Ascending aorta (tissue), 2 donors: ENCODE measurements at places on chromosomes 1 and 21.

GRCh38 chr21:42524341-42525028 lies 10.8 kb downstream of the SLC37A1 start:
- DNase-seq = no peak

DNA sequence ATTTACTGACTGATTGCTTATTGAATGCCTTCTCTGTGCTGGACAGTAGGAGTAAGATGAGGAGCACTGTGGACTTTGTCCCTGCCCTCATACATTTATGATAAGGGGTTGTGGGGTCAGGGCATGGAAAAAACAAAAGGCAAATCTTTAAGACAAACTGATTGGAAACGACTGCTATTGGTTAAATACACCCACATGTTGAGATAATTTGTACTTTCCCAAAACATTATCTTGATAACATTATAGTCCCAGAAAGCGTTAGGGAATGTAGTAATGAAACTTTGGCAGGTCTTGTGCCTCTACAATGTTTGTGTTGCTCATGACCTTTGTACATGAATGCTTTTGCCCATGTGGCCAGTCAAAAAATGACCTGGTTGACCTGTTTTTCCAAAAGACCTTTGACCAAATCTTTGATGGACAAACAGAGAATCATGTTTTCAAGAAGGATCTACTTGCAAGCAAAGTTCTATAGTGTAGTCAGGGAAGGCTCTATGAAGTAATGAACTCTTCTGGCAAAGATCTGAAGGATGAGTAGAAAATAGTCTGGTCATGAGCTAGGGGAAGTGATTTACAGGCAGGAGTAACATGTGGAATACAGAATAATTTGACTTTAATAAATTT lies 50.9 kb downstream of the LEPR start:
- DNase-seq = no peak

DNA sequence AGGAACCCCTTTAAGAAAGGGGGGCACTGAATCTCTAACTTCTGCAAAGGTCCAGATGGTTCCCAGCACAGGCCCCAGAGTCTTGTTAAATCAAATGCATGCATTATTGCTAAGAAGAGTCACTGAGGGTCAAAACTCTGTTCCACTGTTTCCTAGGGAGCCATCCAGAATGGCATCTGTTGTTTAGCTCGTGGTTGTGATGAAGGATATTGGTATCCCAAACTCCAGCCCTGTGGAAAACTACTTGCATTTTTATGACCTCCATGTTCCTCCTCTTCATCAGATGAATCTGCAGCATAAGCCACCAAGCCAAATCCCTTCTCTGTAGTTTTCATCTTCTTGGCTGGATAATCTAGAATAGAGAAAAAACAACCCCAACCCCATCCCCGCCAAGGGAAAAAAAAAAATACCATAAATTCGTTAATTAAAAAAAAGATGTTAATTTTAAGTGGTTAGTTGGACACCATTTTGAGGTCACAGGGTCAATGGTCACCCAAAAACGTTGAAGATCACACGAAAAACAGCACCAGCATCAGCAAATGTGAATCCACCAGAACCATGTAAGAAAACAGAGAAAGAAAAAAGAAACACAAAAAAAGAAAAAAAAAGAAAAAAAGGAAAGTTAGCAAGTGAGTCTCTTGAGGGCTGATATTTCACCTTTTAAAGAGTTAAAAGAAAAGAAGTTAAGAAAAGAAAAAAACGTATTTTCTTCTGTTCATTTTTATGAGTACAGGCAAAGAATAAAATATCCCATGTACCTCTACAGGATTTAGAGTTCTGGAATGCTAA lies 3.0 kb upstream of the RIT1 start:
- no peak for DNase-seq

DNA sequence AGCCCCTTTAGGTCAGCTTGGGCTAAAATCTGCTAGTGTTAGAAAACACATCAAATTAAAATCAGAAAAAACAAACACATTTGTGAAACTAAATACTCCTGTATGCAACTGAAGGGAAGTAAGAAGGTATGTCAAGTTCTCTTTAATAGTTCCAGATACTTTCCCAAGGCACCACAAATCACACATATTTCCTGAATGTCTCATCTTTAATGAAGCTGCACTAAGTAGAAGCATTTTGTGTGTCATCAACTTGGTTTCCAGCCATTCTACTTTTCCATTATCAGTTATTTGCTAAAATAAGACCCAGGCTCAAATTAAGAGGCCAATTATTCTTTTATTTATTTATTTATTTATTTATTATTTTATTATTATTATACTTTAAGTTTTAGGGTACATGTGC lies 34.7 kb downstream of the CRB1 start:
- no peak for DNase-seq

- DNase-seq = no peak
Observed at GRCh38 chr1:34681480-34682451, 73.1 kb upstream of the GJB5 start.

- no peak for DNase-seq
Observed at GRCh38 chr1:197761654-197762053, 13.6 kb downstream of the DENND1B start.

DNA sequence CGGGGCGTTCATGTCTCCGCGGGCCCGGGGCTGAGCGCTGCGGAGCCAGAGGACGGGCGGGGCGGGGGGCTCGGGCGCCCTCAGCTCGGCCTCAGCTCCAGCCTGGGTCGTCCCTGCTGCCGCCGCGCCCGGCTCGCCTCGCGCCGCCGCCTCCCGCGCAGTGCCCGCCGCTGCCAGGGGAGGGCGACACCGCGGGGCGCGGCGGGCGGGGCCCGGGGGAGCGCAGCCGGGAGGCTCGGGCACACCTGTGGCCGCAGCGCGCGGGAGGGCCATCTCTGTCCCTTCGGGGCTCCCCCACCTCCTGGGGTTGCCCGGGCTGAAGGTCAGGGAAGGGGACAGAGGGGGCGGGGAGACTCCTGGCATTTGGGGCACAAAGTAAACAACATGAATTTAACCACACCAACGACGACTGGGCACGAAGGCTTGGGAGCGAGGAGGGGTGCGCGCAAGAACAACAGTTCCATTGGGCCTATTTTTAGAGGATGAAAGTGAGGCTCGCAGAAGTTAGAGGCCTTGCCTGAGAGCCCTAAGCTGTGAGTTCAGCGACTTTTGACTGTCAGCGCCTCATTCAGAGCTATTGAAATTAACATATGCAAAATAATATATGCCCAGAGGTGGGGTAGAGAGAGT lies at the start of gene FAM131C:
TSS of gene FAM131C (minus strand) at position 162 of the 630 bp plus-strand sequence. CDS start 209 bp downstream, outside the sequence.
- no peak for DNase-seq

- no peak for DNase-seq
Observed at GRCh38 chr1:40264354-40264781, 6.3 kb downstream of the ZMPSTE24 start.

DNA sequence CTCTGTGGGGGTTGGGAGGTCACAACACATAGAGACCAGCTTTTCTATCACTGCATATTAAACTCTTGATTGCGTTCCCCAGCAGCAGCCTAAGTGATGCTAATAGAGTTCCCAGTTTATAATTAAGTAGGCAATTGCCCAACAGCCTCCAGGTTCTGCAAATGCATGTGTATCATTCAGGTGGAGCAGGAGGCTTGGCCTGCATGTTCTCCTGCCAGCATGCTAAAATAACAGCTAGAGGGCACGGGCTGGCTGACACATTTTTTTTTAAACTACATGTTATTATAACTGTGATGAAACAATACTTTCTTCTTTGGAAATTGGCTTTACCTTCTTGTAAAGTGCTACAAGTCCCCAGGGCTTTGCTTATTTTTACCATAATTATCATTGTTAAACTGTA lies 10.4 kb downstream of the TCHH start:
- no peak for DNase-seq

DNA sequence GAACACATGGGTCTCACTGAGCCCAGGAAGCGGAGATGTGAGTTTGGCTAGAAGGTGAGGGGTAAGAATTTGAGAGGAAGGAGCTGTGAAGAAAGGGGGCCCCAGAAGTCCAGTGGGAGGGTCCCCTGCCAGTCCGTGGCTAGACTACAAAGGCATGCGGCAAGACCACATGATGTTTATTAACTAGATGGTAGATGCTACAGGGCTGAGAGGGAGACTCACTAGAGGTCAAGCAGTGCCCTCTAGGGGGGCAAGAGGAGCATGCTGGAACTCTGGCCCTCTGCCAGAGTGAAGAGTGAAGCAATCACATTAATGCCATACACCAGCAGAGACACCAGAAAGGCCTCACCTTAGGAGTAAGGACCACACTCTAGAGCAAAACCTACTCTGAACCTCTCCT lies 12.2 kb downstream of the KIAA0319L start:
- no peak for DNase-seq
